Gastroesophageal sphincter (tissue), 4 donors: ENCODE measurements at places on chromosomes 11 and 22. TPM values are rescaled to one million over a fixed set of nuclear protein-coding genes. Genes with fewer than 3 reads are reported as not detected.
A peak's percentile ranks its signal among the peaks of the same experiment; 100 is the strongest.

The SCN2B gene
- 0.25 TPM for total RNA-seq

The MIOX gene
- total RNA-seq, result not detected

The MRPL11 gene
- total RNA-seq, result 48.1 TPM

The RASSF10 gene
- 1.3 TPM for total RNA-seq

- ATAC-seq, result peak; percentile 57
These were observed 61.9 kb downstream of the BMAL1 start for GRCh38 chr11:13339195-13340153.

DNA sequence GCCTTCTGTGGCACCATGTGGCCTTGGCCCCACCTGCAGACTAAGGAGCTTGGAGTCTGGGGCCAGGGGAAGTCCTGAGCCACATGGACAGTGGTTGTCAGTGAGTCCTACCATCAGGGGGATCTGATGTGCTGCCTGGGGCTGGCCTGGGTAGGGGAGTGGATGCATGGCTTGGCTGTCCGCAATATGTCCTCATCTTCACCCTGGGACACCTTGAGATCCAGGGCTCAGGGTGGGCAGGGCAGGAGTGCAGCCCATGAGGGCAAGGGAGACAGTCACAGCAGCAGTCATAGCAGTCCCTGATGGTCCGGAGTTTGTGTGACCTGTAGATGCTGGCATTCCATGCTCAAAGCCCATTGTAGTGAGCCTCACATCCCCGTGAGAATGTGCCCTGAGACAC lies 256.8 kb upstream of the B3GAT1 start:
- no peak for ATAC-seq

- ATAC-seq, result no peak
These were observed 6.6 kb downstream of the SHANK2 start for GRCh38 chr11:71245601-71246391.

GRCh38 chr11:45322891-45323600 lies 36.9 kb upstream of the SYT13 start:
- ATAC-seq, result no peak

GRCh38 chr11:48052183-48053044 lies 72.1 kb downstream of the PTPRJ start:
- no peak for ATAC-seq

- peak; percentile 83 for ATAC-seq
These were observed 19.9 kb downstream of the PACSIN2 start for GRCh38 chr22:42994917-42995562.

DNA sequence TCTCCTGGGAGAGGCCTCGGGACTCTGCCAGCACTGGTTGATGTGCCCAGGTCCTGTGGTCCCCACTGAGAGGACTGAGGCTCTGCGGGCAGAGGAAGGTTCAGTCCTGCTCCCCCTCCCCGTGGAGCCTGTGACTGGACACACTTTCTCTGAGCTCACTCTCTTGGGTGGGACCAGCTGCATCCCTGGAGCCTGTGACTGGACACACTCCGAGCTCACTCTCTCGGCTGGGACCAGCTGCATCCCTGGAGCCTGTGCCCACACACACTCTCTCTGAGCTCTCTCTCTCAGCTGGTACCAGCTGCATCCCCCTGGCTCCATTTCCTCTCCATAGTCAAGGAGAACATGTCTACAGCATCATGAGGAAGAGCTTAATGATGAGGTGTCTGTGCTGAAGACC lies 39.5 kb downstream of the TOLLIP start:
- no peak for ATAC-seq
